ENCODE measurements at places on chromosomes 6 and 20.
A peak's percentile ranks its signal among the peaks of the same experiment; 100 is the strongest.

DNA sequence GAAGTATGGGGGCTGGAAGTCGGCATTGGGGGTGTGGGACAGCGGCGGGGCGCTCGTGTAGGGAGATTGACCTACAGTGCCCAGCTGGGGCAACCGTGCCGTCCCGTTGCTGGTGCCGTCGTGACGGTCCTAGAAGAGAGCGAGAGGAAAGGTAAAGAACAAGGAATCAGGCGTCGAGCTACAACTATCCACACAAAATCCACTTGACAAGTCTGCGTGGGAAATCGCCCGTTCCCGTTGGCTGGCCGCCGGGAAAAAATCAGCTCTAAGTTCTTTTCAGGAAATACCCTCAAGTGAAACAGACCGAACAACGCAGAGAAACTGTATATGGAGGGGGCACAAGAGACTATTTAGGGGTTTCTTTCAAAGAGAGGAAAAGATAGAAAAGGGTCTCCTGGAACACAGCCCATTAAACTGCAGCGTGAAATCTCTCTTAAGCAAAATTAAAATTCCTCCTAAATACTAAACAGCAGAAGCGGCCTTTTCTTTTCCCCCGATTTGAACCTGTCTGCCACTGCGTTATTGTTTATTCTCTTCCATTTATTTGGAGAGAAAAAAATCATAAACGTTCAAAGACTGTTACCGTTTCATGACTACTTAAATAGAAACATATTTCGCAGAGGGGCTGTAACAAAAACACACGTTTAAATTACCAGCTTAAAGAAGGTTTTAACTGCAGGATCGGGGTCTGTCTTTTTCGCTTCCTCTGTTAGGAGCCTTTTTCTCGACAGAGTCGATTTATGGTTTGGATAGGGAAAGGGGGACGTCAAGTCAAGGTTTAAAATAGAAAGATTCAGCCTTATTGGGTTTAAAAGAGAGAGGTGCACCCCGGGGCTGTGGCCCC is 4.4 kb downstream of the TFAP2A start:
- DNase-seq = no peak

GRCh38 chr6:56796196-56796532 is 153.5 kb upstream of the DST start:
- no peak for DNase-seq

- DNase-seq = no peak
Observed at GRCh38 chr20:44835661-44836221, 25.4 kb upstream of the RIMS4 start.

GRCh38 chr20:22796469-22797077 is 212.2 kb upstream of the FOXA2 start:
- DNase-seq = no peak

DNA sequence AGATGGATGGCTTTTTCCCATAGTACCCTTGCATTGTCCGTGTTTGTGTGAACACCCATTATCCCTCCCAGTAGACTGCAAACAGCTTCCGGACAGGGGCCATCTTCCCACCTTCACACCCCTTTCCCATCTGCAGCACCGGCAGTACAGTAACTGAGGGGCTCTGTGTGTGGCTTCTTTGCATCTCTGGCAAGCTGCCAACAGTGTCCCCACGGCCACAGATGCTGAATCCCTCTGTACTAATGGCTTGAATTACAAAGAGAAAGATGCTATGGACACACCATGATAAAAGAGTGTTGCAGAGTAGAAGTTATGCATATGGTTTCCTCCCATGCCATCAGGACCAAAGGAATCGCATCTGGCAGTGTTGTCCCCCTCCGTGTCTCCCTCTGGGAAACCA is 101.1 kb upstream of the CDYL start:
- DNase-seq = no peak

GRCh38 chr6:39752835-39753724 is 27.9 kb upstream of the KIF6 start:
- DNase-seq = no peak

- DNase-seq = no peak
Observed at GRCh38 chr20:695165-695866, 19.7 kb upstream of the SCRT2 start.

GRCh38 chr20:57663681-57664451 is 43.6 kb upstream of the ZBP1 start:
- DNase-seq = no peak

DNA sequence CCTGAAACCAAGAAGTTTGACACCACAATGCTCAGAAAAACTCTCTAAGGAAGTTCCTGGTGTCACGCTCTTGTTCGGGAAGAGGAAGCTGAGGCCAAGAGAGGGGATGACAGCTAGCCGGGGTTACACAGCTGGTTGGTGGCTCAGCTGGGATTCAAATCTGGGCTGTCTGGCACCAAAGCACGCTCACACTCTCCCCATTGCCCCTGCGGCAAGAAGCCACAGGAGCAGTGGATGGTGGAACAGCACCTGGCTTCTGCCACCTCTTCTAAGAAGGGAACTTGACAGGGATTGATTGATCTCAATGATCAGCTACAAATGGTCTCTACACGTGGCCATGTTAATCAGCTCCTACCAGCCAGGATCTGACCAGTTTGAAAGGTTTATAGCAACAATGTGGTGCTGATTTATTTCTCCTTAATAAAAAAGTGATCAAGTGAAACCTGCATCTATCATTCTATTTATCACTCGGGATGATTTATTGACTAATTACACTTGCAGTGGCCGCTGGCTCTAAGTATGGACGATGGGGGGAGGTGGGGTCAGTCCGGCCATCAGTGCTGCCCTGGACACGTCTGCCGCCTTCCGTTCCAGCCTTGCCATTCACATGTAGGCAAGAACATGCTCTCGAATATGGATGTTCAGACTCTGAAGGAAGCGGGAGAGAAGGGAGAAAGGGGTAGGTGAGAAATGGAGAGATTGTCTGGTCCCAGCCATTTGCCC is 71.9 kb upstream of the TOP1 start:
- no peak for DNase-seq

DNA sequence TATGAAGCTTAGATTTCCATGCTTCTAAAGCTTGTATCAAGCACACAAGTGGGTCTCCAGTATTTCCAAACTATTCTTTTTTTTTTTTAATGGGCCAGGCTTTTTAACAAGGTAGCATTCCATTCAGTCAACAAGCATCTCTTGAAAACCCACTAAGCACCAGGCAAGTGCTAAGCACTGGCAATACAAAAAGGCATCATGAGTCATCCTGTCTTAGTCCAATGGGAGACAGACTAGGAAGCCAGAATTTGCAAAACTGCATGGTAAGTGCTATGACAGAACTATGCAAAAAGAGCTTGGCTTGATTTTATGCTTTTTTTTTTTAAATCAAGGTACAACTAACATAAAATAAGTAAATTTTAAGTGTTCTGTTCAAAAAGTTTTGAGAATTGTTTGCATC is 109.3 kb upstream of the DST start:
- peak; percentile 38 for DNase-seq

DNA sequence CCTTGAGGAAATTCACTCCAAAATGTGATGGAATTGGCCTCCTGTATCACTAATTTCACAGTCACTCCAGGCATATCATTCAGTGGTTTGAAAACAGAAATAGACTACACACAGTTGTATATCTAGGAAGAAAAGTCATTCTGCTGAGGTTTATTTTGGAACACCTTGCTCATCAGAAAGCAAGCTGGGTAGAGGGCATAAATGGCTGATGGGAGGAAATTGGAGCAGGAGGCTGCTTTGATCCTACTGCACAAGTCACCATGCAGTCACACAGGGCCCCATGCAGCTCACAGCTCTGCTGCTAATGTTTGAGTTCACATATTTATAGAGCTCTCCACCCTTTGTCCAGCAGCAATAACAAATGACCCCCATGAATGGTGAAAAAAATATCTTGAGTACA is 12.3 kb downstream of the NHLRC1 start:
- DNase-seq = no peak

GRCh38 chr6:100662264-100662663 is 197.5 kb upstream of the SIM1 start:
- DNase-seq = no peak

- no peak for DNase-seq
Observed at GRCh38 chr20:1827974-1828785, 67.0 kb upstream of the SIRPA start.

GRCh38 chr6:168264593-168265335 is 54.8 kb downstream of the DACT2 start:
- DNase-seq = no peak

GRCh38 chr6:94713446-94713845 is 863.9 kb upstream of the MANEA start:
- no peak for DNase-seq

DNA sequence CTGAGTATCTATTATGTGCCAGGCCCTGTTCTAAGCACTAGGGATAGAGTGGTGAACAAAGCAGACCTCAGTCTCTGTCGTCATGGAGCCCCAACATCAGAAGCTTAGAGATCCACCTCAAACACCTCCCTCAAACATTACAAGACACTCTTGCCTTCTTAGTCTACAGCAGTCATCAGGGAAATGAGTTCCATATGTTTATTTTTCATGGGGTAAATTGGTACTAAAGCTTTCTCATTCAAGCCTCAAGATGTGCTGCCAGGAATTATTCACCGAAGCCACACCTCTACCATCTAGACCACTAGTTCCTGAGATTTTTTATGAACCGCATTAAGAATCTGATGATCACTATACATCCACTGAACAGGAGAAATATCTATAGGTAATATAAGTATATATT is 59.0 kb upstream of the TFB1M start:
- DNase-seq = no peak

- DNase-seq = no peak
Observed at GRCh38 chr6:6962086-6962485, 145.7 kb upstream of the RREB1 start.

- DNase-seq = no peak
Observed at GRCh38 chr6:31927863-31928671, 550 bp downstream of the C2 start.

DNA sequence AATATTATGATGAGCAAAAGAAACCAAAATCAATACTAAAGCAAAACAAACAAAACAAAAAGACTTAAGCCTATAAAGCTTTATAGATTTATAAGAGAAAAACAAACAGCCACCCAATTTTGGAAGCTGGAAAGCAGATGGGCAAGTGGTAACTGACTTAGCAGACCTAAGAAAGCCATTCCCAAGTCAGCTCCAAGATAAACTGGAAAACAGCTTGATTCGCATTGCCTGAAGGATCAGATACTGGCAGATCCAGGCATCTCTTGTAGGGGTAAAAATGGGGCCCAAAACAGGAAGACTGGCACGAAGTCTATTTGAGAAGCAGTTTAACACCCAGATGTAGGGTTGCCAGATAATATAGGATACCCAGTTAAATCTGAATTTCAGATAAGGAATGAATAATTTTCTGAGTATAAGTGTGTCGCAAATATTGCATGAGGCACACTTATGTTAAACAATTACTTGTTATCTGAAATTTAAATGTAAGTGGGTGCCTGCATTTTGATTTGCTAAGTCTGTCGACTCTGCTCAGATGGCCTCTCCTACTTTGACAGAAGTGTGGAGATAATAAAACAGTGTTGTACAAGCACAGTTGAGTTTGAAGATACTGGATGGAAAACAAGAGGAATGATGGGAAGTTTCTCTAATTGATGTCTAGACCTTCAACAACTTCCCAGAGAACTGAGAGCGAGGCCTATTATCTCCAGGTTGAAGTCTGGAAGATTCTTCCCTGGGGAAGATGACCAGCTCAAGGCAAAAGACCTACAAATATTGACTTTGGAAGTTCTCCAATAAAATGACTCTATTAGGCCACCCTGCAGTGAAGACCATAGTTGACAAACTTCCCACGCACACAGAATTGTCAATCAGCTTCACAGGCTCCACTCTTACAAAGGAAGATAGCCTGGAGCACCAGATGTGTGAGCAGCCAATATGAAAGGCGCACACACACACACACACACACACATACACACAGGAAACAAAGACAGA is 113.4 kb downstream of the FAM50B start:
- DNase-seq = no peak

DNA sequence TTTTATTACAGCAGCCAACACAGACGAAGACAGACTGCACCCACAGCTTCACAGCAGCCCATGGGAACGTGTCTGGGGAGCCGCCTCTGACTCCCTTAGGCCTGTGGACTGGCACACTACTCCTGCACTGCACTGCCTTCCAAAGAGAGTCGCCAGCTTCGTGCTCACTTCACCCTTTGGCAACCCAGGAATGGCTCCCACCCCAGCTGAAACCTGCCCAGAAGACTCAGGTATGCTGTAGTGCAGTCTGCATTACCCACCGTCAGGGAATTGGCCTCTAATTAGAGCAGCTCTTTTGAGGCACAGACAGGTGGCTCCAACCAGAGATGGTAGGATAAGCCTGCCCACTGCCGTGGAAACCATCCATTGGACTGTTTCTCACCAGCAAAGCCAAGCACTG is 39.9 kb upstream of the FRMD1 start:
- no peak for DNase-seq

- no peak for DNase-seq
Observed at GRCh38 chr6:83417880-83418663, 12.8 kb downstream of the ME1 start.

DNA sequence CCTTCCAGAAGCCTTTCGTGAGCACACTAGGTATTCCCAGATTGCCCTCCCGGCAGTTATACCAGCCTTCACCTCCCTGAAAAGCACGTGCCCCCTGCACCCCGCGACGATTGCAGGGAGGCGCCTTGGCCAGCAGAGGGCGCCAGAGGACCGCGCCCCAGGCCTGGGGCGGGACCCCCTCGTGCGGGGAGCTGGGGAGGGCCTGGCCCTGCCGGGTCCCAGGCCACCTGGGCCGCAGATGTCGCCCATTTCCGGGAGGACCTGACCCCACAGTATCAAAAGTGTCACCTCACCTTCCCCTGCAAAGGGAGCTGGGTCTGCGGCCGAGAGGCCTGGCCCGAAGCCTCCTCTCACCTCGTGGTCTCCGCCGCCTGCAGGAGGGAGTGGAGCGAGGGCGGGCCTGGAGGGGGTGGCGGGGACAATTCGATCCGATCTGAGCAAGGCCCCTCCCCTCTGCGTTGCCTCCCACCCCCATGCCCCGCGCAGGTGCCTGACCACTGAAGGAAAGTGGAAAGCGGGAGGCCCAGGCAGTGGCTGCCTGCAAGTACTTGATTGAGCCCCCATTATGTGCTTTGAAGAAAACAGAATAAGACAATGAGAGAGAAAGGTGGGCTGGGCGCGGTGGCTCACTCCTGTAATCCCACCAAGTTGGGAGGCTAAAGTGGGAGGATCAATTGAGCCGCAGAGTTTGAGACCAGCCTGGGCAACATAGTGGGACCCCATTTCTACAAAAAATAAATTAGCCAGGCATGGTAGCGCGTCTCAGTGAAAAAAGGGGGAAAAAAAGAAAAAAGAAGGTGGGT is 3.5 kb upstream of the SNAI1 start:
- no peak for DNase-seq

GRCh38 chr6:77987035-77987384 is 334.2 kb downstream of the MEI4 start:
- DNase-seq = no peak

- DNase-seq = peak; percentile 58
Observed at GRCh38 chr20:31719644-31720485, 2.8 kb downstream of the BCL2L1 start.
